SW480 (cell line): ENCODE measurements at places on chromosomes 4 and X.

GRCh38 chr4:113979905-113980615, 613 bp upstream of the ARSJ start:
- no peak for DNase-seq

- DNase-seq: peak; percentile 20
Observed at GRCh38 chr4:94304365-94304971, 38.2 kb downstream of the HPGDS start.

- DNase-seq: no peak
Observed at GRCh38 chr4:95517576-95518345, 31.0 kb downstream of the UNC5C start.

DNA sequence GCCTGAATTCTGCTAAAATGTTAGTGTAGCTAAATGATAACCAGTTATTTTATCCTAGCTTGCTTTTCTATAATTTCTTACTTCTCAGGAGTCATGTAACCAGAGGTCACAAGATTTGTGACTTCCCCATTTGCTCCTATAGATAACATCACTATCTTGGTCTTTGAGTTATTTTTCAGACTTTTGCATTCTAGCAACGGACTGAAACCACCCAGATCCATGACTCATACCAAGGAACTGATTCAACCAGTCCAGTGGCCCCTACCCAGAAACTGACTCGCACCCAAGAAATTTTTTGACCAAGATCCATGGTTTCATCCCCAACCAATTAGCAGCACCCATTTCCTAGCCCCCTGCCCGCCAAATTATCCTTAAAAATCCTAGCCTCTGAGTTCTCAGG, 50.0 kb downstream of the IQCM start:
- no peak for DNase-seq

DNA sequence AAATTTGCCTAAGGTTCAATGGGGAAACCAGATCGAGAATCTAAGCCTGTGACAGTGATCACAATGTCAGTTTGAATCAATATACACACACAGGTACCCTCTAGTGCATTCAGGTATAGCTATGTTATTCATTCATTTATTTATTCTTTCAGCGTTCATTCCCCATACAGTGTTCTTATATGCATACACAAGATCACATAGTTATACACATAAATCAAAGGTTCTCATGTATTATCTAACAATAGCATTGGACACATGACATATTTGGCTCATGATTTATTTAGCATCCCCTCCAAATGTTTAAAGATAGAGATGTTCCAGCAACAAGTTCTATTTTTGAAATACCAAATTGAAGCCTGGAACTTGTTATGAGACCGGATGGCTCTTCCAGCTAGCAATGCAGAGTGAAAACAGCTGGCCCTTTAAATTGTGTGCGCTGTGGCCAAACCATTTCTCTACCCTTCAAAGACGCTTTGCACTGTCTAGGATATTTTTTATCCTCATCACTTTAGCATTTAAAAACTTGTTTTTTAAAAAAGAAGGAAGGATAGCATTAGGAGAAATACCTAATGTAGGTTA, 131.0 kb downstream of the ATXN3L start:
- DNase-seq: no peak

DNA sequence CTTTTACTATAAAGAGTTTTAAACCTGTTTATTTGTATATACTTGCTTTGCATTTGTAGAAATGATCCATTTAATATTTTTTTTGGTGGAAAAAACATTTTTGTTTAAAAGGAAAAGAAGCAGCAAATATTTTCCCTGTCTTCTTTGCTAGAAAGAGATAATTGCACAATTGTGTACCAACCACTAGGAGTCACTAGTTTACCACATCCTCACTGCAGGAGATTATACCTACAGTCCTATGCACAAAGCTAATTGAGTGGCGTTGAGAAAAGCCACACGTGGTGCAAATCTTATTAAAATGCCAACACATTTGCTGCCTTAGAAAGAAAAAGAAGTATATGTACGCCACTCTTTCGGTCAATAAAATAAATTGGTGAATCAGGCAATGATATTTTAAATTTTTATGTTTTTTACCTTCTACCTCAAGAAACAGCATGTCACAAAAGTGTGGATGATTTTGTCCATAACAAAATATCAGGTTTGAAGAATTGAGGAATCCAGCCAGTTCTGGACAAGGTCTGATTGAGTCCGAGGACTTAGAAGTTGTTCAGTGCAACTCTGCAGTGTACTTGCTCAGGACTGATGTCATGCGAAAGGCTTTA, 102.9 kb downstream of the GRXCR1 start:
- DNase-seq: peak; percentile 26

GRCh38 chr4:100100985-100101384, 89.3 kb downstream of the DDIT4L start:
- no peak for DNase-seq

DNA sequence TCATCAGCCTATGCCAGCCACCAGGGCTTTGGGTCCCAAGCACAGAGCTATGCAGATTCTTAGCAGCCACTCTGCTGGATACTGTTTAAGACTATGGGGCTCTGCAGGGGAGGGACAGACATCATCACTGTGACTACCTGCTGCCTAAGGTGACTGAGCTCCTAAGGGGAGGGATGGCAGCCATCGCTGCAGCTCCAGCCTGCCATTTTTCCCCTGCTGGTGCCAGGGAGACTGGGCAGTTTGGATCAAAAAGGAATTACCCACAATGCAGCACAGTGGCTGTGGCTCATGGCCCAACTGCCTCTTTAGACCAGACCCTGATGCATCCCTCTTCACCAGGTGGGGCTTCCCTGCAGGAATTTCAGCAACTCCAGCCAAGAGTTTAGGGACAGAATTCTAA, 28.6 kb upstream of the INPP4B start:
- DNase-seq: no peak

DNA sequence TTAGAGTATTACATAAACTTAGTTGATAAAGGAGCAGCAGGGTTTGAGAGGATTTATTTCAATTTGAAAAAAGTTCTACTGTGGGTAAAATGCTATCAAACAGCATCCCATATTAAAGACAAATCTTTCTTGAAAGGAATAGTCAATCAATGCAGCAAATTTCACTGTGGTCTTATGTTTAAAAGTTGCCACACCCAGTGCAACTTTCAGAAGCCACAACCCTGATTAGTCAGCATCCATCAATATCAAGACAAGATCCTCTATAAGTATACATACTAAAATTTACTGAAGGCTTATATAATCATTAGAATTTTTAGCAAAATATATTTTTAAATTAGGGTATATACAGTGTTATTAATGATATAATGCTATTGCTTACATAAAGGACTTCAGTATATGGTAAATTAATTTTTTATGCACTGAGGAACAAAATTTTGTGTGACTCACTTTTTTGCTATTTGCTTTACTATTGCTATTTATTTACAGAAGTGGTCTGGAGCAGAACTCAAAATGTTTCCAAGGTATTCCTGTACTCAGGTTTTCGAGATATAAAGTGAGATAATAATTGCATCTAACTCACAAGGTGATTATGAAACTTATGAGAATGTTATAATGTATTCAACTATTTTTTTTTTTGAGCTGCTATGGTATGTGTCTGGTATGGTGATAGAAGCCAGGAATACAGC, 1127.6 kb downstream of the ADGRL3 start:
- no peak for DNase-seq

DNA sequence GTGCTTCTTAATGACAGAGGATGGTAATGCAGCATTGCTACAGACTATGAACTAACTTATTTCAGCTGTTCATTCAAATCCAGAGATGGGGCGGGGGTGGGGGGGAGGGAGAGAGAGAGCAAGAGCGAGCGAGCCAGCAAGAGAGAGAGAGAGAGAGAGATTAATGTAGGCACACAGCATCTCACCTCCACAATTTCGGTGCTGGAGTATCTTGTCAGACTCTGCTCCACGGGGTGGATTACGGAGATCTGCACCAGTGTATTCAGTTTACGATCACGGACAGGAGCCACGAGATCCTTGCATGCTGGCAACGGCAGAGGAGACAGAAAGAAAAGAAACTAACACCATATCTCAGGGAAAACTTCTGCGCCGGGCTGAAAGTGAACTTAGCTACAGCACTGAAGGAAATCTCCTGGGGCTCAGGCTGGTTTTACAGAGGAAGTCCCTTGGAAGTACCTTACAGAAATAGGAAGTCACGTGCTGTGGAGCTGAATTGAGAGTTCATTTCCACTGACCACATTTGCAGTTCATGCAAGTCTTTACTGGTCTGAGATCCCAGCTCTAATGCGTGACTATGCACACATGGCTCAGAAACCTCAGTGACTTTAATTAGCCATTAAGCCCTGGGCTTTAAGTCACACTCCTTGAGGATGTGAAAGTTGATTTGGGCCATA, 440.9 kb downstream of the INPP4B start:
- peak; percentile 66 for DNase-seq

DNA sequence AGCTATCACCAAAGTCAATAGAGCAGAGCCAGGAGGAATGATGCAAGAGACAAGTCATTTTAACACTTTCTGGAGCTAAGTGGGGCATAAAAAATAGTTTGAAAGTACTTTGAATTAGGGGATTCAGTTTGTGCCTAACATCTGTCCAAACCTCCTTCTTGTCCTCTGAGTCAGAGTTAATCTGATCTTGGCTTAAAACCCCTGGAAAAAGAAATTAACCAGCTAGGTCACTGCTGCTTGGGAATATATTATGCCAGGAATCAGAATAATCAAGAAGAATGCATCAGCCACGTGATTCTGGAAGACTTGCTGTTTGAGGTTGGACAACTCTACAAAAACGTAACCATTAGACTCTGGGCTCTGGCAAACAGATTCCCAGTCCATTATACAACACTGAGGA, 45.3 kb upstream of the EDA2R start:
- no peak for DNase-seq

GRCh38 chr4:138298431-138298830, 56.3 kb upstream of the SLC7A11 start:
- no peak for DNase-seq

DNA sequence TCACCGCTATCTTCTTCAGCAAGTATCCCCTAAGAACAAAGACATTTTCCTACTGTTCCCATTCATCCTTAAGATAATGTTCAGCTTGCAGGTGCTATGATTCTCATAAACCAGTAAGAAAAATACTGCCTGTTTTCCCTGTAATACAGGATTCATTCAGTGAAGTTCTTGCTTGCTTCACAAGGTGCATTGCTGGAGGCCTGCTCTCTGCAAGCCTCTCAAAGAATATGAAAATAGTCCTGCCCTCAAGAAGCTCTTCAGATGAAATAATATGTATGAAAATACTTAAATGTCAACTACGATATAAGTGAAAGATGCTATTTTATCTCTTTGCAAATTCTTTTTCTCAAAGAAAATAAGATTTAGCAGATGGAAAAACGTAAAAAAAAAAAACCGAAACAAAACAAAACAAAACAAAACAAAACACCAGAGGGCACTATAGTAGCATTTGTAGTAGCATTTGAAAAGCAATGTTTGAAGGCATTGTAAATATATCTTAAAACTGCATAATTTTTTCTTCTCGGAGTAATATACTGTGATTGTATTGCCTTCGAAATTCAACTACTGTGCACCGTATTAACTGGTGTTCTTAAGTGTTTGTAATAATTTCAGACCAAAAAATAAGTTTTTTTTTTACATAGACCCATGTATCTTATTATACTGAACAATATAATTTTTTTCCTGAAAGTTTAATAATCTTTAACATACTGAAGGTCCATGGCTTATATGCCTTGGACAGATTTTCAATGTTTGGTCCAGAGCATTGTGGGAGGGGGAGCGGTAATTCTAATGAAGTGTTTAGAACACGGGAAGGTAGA, 26.0 kb downstream of the ADH4 start:
- peak; percentile 21 for DNase-seq

GRCh38 chr4:42626629-42627146, 30.2 kb downstream of the ATP8A1 start:
- DNase-seq: no peak

- DNase-seq: no peak
Observed at GRCh38 chr4:84235126-84235944, 263.8 kb downstream of the NKX6-1 start.

GRCh38 chr4:21879187-21879586, 69.4 kb downstream of the KCNIP4 start:
- DNase-seq: no peak

- DNase-seq: no peak
Observed at GRCh38 chr4:184293552-184293951, 75.9 kb upstream of the ENPP6 start.

GRCh38 chr4:91089178-91089577, 962.0 kb downstream of the CCSER1 start:
- no peak for DNase-seq

GRCh38 chr4:53852343-53852742, 212.1 kb downstream of the CHIC2 start:
- no peak for DNase-seq

DNA sequence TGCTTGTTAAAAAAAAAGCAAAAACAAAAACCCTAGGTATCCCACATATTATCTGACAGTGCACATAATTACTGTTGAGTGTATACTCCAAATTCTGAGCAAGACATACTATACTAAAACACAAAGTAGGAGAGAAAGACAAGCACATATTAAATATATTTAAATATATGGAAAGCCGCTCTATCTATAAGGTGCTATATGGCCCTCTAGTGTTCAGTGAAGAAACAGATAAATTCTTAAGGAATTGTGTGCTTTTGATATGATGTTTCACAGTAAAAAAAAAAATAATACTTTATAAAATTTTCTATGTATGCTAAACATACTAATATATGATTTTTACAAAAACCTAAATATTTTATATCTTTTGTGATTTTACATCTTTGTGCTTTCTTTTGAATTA, 137.8 kb downstream of the FBXW7 start:
- DNase-seq: peak; percentile 21

DNA sequence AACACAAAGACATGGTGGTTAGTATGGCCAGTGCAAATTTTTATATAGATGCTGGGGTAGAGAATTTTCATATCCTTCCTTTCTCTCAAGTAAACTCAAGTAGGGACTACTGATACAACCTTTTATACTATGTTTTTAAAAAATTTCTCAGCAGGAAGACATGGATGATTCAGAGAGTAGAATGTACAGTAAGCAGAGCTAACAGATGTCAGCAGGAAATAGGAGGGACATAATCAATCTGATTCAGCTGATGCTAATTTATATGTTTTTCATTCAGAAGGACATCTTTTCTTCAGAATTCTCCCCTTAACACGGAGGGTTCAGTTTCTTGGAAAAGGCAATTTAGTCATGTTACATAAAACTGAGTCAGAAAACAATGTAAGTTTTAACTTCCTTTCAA, 95.4 kb downstream of the GRIA2 start:
- DNase-seq: no peak

DNA sequence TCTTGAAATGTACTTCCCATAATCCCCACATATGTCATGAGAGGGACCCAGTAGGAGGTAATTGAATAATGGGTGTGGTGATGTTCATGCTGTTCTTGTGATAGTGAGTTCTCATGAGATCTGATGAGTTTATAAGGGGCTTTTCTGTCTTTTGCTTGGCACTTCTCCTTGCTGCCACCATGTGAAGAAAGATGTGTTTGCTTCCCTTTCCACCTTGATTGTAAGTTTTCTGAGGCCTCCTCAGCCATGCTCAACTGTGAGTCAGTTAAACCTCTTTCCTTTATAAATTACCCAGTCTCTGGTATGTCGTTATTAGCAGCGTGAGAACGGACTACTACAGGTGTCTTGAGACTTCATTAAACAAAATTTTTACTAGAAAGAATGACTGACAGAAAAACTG, 323.2 kb downstream of the BMPR1B start:
- DNase-seq: no peak

GRCh38 chr4:30720021-30720660, at the start of gene PCDH7:
Gene PCDH7 (plus strand): TSS chr4:30720369. CDS start chr4:30721423, 1,054 bp downstream.
- DNase-seq: no peak
